ENCODE measurements at places on chromosomes 3 and 15. TPM values are rescaled to one million over a fixed set of nuclear protein-coding genes. Genes with fewer than 3 reads are reported as not detected.

Gene PLD1
- total RNA-seq, result 21.9 TPM

DNA sequence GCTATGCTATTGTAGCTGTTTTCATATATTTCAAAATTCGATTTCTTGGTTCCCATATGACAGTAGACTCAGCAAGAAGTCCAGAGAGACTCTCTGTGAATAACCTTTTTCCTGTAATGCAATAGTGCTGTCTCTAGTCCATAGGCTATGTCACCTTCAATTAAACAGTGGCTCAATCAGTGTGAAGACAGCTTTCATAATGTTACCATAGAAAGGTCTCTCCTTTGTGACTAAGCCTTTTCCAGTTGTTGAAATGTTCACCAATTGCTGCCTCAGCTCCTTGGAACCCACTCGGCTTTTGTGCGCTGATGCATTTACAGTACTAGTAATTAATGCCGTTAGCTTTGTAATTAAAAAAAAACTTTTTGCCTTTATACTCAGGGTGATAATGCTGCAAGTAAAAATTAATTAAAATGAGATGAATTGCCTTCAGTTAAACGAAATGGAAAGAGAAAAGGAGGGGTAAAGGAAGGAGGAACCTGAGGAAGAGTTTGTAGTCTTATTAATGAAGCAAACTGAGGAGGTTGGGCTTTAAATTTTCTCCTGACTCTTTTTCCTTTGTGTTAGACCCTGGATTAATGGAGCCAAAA is 214.8 kb downstream of the LSAMP start:
- no peak overlapping the region for H3K4me3 ChIP-seq
- peaks cover 18% of the 10 kb centered on the region for H3K27me3 ChIP-seq
- H3K27ac ChIP-seq, result no peak overlapping the region
- no peaks in the 10 kb centered on the region for H3K4me1 ChIP-seq
- no peaks in the 10 kb centered on the region for H3K36me3 ChIP-seq
- DNase-seq, result no peak

GRCh38 chr3:45479621-45480035 is 91.3 kb downstream of the LARS2 start:
- H3K27me3 ChIP-seq, result no peaks in the 10 kb centered on the region
- no peak overlapping the region for H3K4me3 ChIP-seq

- no peak for DNase-seq
- no peak overlapping the region for H3K4me3 ChIP-seq
- H3K27me3 ChIP-seq, result no peaks in the 10 kb centered on the region
- H3K36me3 ChIP-seq, result no peaks in the 10 kb centered on the region
Observed at GRCh38 chr3:73572368-73572767, 52.4 kb downstream of the PDZRN3 start.

GRCh38 chr3:39207361-39208186 is 15.2 kb upstream of the XIRP1 start:
- H3K27ac ChIP-seq, result no peak overlapping the region
- no peak for DNase-seq
- H3K4me1 ChIP-seq, result no peaks in the 10 kb centered on the region
- H3K4me3 ChIP-seq, result no peak overlapping the region
- no peaks in the 10 kb centered on the region for H3K27me3 ChIP-seq
- H3K36me3 ChIP-seq, result no peaks in the 10 kb centered on the region

DNA sequence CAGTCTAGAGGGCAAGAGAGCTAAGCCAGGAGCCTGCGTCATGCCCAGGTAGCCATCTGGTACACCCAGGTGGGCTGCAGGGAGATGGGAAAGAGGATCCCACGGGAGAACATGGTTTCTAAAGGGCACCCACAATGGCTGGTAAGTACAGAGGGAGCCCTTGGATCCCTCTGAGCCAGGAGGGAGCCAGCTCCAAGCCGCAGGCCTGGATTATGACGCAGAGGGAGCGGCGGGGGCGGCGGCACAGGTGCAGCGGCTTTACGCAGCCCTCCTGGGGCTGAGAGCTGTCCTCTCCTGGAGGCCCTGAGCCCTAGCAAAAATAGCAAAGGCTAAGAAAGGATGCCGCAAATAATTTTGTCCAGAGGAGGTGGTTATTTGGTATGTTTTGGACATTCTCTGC is 2.8 kb downstream of the CAV3 start:
- H3K27me3 ChIP-seq, result no peaks in the 10 kb centered on the region
- no peak for DNase-seq
- H3K4me1 ChIP-seq, result peaks cover 20% of the 10 kb centered on the region

Gene RPS17
- total RNA-seq, result 1,874 TPM

DNA sequence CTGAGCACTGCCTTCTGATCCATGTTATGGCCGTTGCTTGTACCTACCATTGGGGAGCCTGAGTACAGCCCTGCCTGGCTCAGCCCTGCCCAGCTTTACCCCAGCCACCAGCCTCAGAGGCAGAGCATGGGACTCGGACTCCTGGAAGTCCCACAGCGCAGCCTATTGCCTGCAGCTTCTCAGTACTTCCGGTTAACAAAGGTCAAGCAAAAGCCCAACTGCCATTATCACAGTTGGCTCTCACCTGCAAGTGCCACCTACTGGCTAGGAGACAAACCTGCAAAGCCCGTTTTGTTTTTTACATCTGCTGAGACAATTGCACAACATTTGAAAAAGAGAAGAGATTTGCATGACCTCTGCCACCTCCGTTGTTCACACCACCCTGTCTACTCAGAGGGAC is 1081.7 kb downstream of the NAALADL2 start:
- H3K4me1 ChIP-seq, result no peaks in the 10 kb centered on the region
- no peak overlapping the region for H3K27ac ChIP-seq
- no peaks in the 10 kb centered on the region for H3K36me3 ChIP-seq
- H3K27me3 ChIP-seq, result no peaks in the 10 kb centered on the region
- no peak overlapping the region for H3K4me3 ChIP-seq

- no peaks in the 10 kb centered on the region for H3K27me3 ChIP-seq
- H3K4me1 ChIP-seq, result peaks cover 11% of the 10 kb centered on the region
- no peak for DNase-seq
- H3K27ac ChIP-seq, result no peak overlapping the region
Observed at GRCh38 chr3:131402391-131403039, 20.9 kb downstream of the NUDT16 start.

Gene CADPS
- not detected for total RNA-seq
